ENCODE measurements at places on chromosomes 11 and 22.

DNA sequence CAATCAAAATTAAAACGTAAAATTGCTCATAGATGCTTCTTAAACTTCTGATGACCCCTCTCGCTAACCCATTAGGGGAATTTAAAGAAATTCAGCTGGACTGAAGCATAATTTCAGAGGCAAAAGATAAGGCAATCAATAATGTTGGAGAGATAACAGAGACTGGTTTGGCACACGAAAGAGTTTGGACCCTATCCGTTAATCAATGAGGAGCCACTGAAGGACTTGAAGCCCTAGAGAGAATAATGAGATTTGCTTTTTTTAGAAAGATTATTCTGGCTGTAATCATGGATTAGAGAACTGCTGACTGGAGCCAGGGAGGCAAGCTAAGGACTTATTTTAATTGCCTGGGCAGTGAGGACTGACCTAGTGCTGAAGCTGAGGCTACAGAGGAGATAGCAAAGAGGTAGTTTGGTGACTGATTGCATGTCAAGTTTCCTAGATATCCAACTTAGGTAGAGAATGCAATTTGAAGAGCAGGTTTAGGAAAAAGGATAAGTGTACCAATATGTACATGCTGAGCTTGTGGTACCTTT, 11.9 kb upstream of the ARHGAP42 start:
- DNase-seq: no peak

- DNase-seq: no peak
Observed at GRCh38 chr11:58395581-58395980, 11.1 kb downstream of the OR5B3 start.

GRCh38 chr11:116415095-116415494, 357.7 kb downstream of the BUD13 start:
- DNase-seq: no peak

DNA sequence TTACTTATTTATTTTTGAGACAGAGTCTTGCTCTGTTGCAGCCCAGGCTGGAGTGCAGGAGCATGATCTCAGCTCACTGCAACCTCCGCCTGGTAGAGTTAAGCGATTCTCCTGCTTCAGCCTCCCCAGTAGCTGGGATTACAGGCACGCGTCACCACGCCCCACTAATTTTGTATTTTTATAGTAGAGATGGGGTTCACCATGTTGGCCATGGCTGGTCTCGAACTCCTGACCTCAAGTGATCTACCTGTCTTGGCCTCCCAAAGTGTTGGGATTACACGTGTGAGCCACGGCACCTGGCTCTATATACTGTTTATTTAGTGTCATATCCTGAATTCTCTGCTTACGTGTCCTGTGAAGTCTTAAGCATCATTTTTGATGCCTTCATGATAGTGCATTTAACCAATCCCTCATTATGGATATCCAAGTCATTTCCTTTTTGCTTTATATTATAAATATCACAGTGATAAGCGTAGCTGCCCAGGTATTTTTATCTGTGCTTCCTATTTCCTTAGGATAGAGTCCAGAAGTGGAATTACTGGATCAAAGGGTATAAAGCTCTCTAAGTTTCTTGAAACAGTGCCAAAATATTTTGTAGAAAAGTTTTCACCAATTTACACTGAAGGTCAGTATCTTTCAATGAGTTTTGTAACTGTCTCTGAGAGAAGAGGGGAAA, 871 bp upstream of the SIDT2 start:
- DNase-seq: no peak

DNA sequence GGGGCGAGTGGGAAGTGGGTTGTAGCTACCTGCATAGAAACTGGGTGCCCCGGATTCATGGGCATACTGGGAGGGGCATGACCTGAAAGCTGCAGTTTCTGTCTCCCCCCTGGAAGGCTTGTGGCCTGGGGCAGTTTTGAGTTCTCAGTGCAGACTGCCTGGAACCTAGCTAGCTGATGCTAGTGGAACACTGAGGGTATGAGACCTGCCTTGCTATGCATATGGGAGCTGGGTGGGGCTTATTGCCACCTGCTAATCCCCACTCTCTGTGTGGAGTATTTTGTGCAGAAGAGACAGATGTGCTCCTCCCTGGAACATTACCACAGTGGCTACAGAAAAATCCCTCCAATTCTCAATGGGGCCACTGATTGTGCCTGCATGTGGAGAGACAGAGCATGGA, 11.7 kb upstream of the OR56B4 start:
- no peak for DNase-seq

DNA sequence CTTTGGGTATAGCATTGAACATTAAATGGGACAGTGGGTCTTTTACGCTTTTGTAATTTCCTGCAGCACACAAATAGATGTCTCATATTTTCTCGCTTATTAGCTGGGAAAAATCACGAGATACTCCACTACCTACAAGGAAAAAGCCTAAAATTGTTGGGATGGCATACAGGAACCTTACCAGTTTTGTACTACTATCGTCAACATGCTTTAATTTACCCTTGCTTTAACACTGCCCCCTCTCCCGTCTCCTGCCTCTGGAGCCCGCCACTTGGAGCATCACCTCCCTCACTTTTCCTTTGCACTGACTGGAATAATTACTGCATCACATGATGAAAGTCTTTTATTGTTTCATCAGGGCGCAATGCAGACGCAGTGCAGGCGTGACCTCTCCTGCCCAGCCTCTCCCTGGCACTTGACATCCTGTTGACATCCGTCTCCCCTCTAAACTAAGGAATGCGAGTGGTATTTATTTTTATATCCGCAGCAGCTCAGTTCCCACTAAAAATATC, 1.0 kb upstream of the FNBP4 start:
- DNase-seq: no peak

GRCh38 chr11:12246989-12247388, 130.4 kb upstream of the PARVA start:
- no peak for DNase-seq

GRCh38 chr11:66420671-66421476, at the start of gene NPAS4:
NPAS4 (plus strand) TSS chr11:66421035; CDS start chr11:66421180, 145 bp downstream.
- no peak for DNase-seq

GRCh38 chr11:11095831-11096723, 238.2 kb upstream of the ZBED5 start:
- DNase-seq: no peak

DNA sequence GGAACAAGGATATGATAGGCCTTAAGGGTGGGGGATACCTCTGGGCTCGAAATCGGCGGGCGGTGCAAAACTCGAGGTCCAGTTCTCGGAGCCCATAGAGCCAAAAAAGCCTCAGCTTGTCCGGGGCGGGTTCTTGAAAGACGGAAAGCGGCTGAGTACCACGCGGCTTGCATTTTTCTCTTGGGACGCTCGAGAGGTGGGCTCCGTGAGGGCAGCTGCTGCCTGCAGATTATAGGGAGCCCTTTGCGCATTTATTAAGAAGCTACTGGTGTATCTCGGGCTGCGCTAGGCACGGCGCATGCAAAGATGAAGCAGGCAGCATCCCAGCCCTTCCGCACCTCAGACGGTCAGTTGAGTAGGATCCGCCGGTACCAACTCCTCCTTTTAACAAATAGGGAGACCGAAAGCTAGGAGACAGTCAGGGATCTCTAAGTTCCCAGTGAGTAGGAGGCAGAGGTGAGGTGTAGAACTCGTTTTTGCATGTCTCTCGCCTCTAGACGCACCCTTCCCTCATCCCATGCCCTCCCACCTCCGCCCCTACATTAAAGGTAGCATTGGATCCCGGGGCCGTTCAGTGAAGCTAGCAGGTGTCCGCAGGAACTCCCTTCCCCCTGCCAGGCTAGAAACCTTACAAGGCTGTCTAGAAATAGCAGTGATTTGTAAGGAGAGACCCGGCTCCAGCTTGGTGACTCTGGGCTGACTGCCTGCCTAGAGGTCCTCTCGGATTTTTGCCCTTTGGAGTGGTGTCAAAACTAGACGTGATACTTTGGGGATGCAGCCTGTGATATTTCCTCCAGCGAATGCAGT, 768 bp downstream of the LDHA start:
- no peak for DNase-seq

- no peak for DNase-seq
Observed at GRCh38 chr11:11391169-11391568, 38.1 kb upstream of the CSNK2A3 start.

GRCh38 chr11:127738771-127739286, 738.3 kb upstream of the KIRREL3 start:
- no peak for DNase-seq

- DNase-seq: no peak
Observed at GRCh38 chr11:122028545-122028944, 87.5 kb downstream of the BLID start.

- DNase-seq: no peak
Observed at GRCh38 chr11:111450480-111451320, 61.5 kb downstream of the BTG4 start.

GRCh38 chr11:133893381-133893780, 48.1 kb upstream of the SPATA19 start:
- DNase-seq: no peak

DNA sequence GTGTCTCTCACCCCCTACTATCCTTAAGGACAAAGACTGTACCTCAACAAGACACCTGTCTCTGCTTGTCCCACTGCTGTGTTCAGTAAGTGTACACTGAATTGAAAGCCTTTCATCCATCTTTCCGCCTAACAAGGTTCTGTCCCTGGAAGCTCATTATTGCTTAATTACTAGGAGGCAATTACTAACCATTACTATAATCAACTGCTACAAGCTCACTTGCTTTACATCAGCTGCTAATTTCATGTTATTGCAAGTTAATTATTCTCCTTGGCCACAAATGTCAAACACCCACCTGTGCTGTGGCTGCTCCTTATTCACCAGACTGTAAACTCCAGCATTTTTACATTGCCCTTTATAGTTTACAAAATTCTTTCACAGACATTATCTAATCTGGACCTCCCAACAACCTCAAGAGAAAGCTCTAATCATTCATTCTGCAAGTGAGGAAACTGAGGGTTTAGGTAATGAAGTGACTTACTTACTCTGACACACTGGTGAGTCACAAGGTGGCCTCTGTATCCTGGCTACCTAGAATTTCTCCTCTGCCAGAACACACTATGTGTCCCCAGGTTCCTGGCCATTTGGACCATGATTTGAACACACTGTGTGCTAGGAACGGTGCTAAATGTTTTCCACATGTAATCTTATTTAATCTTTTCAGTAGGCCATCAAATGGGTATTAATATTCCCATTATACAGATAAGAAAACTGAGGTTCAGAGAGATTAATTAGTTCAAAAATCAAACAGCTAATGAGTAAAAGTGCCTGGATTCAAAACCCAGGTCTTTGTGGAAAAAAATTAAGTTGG, 66.7 kb downstream of the RAB30 start:
- DNase-seq: no peak

DNA sequence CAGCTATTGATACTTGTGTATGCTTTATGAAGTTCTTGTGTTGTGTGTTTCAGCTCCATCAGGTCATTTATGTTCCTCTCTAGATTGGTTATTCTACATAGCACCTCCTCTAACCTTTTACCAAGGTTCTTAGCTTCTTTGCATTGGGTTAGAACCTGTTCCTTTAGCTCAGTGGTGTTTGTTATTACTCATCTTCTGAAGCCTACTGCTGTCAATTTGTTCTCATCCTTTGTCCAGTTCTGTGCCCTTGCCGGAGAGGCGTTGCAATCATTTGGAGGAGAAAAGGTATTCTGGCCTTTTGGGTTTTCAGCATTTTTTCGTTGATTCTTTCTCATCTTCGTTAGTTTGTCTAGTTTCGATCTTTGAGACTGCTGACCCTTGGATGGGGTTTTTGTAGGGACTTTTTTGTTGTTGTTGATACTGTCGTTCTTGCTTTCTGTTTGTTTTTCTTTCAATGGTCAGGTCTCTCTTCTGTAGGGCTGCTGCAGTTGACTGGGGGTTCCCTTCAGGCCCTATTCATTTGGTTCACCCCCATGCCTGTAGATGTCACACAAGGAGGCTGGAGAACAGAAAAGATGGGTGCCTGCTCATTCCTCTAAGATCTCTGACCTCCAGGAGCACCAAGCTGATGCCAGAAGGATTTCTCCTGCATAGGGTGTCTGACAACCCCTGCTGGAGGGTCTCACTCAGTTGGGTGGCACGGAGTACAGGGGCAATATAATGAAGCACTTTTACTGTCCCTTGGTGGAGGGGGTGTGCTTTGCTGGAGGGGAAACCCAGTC, 35.9 kb upstream of the MUC15 start:
- DNase-seq: no peak

GRCh38 chr11:98772893-98773292, 247.9 kb upstream of the CNTN5 start:
- no peak for DNase-seq

GRCh38 chr11:64694821-64695365, 28.1 kb downstream of the NRXN2 start:
- DNase-seq: no peak

- no peak for DNase-seq
Observed at GRCh38 chr22:29096736-29097669, 24.2 kb downstream of the KREMEN1 start.

GRCh38 chr22:21032037-21032867, at the start of gene SLC7A4:
SLC7A4 (minus strand) TSS chr22:21032561; CDS start chr22:21031812, 749 bp downstream.
- no peak for DNase-seq

- no peak for DNase-seq
Observed at GRCh38 chr11:11366793-11367192, 13.7 kb upstream of the CSNK2A3 start.

DNA sequence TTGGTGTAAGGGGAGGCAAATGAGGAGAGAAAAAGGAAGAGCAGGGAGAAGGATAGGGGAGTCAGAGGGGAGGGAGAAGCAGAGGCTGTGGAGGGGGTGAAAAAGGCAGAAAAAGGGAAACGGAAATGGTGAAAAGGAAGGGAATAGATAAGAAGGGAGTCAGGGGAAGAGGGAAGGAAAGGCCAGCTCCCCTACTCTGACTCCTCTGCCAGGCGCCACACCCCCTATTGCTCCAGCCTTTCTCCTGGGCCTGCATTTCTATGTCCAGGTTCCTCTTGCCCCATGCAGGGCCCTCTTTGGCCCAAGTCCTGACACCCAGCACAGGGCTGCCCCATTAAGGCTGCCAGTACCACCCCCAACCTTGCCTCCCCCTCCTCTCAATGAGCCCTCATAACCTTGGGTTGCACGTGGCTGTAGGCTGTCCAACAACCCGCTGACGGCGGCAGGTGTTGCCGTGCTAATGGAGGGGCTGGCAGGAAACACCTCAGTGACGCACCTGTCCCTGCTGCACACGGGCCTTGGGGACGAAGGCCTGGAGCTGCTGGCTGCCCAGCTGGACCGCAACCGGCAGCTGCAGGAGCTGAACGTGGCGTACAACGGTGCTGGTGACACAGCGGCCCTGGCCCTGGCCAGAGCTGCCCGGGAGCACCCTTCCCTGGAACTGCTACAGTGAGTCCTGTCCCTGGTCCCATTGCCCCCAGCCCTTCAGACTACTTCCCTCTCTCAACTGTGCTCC, 3.4 kb upstream of the NHERF4 start:
- DNase-seq: no peak

DNA sequence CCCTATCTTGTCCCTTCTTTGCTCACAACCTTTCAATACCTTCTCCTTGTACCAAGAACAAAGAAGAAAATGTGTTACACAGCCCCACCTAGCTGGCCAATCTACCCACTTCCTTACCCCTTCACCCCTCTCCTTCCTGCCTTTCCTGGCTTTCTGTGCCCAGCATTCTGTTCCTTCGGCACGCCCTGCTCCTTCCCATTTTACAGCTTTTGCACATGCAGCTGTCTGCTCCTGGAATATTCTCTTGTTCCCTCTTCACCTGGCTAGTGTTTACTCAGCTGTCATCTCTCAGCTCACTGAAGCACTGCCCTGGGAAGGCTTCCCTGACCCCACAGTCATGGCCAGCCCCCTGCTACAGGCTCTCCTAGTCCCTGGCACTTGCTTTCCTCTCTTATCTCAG, 30.7 kb downstream of the SERPINH1 start:
- DNase-seq: no peak

- no peak for DNase-seq
Observed at GRCh38 chr11:95058621-95059020, 8.1 kb upstream of the SRSF8 start.

All from activated gamma-delta T cell treated with anti-CD3 and anti-CD28 coated beads, Interleukin-2, amount 50 U/mL, for 16 hours (primary cell).